ENCODE measurements at places on chromosomes 4 and X.

DNA sequence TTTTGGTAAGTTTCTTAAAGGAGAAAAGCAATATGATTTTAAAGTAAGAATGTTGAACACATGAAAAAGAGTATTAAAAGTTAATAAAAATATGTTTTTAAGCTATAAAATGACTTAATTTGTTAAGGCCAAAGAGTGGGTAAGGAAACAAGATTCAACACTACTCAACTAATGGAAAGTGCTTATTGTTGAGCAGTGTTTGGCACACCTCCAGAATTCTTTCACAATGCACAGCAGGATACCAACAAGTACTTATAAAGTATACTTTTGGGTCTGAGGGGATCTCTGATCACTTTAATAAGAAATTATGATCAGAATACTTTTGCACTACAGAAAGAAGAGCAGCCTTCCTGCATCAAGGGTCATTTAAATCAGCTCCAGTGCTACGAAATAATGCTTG is 5.9 kb downstream of the LAMP2 start:
- DNase-seq: peak; percentile 44

- no peak for DNase-seq
Measured at GRCh38 chrX:67673741-67674274, 130.0 kb downstream of the AR start.

DNA sequence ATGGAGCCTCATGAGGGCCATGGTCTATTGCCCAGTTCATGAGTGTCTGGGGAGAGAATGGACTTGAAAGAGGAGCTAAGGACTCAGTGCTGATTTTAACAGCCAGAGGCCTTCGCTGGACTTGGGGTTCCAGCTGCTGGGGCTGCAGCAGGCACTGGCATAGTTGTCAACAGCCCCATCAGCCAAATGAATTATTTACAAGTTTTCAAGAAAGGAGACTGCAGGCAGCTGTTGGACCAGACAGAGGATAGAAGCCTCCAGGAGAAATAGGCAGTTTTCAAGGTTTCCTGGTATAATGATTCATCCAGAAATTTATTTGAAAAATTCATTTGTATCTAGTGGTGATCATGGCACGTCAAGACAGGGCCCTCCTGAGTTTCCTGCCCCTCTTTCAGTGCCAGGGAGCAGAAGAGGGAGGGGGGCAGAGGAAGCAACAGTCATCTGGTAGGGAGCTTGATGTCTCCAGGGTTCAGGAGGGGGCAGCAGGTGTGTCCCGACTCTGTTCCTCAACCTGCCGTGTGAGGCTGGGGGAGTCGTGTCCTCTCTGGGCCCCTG is 63.1 kb upstream of the GPR78 start:
- no peak for DNase-seq

DNA sequence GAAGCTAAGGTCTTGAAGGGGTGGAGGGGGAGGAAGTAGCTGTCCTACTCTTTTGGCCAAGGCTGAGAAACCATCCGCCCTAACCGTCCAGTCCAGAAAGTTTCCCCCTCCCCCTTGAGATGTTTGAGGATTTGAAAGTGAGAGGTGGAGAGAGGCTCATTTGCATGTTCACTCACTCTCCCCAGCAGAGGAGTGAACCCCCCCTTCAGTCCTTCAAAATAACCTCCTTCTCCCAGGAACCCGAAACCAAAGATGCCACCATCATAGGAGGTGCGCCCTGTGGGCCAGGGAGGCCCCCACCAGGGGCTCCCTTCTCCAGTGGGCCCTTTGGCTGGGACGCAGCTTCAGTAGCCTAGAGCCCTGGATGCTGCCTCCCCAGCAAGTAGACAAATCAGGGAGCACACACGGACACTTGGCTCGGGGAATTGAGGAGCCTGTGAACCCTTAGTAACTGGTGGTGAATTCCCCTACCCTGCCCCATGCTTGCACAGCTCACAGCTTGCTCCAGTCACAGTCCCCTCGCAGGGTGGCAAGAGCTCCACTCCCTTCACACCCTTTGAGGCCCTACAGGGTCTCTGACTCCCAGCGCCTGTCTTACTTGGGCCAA is 25.6 kb downstream of the ELF4 start:
- peak; percentile 53 for DNase-seq

DNA sequence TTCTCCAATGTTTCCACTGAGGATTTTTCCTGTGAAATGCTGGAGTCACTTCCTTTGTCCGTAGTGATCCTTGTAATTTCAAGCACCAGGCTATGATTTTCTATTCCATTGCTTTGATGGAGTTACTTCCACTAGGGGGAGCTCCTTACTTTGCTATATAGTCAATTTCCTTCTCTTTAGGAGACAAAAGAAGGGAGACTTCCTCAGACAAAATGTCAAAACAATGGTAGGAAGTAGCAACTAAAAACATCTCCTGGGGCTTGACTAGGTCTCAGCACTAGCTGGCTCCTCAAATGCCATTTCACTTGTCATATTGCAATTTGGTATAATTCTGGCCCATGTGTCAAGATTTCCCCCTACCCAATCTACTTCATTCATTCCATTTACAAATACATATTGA is 24.1 kb downstream of the ZCCHC12 start:
- DNase-seq: peak; percentile 27

- DNase-seq: no peak
Measured at GRCh38 chr4:146061610-146062334, 113.7 kb upstream of the LSM6 start.
